ENCODE measurements at places on chromosomes 5 and 9. TPM values are rescaled to one million over a fixed set of nuclear protein-coding genes. Genes with fewer than 3 reads are reported as not detected.

Gene FAF2
- 23.0 TPM for total RNA-seq

DNA sequence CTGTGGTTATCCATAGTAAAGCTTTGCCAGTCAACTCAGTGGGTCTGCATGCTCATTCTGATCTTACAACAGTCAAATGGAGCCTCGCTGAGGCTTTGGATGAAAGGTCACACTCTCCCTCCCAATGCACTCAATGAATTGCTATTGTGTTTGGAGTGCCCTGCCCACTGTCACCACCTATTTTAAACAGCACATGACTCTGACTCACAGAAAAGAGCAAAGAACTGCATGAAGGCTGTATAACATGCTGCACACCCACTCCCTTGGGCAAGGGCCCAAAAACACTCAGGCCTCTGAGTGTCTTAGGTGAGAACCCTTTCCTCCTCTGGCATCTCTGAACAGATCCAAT is 118.7 kb upstream of the CCDC112 start:
- no peak for DNase-seq

Gene FBP1
- total RNA-seq = 6.6 TPM

- no peak for DNase-seq
Measured at GRCh38 chr9:77427256-77427927, 220.7 kb downstream of the GNA14 start.

- no peak for DNase-seq
Measured at GRCh38 chr5:135034963-135035677, 1.1 kb upstream of the PITX1 start.

Gene CDC25C
- not detected for total RNA-seq

Gene FOCAD
- total RNA-seq = 33.1 TPM

Gene EQTN
- total RNA-seq = not detected

- no peak for DNase-seq
Measured at GRCh38 chr9:109252291-109252690, 68.6 kb downstream of the EPB41L4B start.

DNA sequence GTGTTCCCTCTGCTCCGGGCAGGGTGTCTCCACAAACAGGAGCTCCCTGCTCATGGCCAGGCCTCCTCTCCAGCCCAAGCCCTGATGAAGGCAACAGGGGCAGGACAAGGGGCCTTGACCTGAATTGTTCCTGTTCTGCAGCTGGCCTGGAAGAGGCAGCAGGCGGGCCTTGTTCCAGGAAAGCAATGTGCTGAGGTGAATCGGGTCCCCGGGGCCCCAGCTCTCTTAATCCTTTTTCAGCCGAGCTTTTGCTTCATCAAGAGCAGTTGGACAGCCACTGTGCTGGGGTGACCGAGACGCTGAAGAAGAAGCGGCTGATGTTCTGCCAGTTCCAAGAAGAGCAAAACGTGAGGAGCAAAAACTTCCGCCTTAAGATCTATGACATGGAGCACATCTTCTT is 41.4 kb downstream of the CCDC180 start:
- DNase-seq = no peak

Gene IRX4
- not detected for total RNA-seq

DNA sequence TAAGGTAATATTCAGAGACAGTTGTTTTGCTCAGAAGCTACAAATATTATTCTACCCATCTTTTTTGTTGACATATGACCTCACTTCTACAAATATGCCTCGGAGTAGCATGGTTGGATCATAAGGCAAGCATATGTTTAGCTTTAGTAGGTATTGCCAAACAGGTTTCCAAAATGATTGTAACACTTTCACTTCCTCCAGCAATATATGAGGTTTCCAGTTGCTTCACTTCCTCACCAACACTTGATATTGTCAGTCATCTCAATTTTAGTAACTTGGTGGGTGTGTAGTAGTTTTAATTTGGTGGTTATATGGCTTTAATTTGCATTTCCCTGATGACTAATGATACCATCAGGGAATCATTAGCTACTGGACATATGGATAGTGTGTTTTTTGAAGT is 46.7 kb downstream of the TNFSF8 start:
- DNase-seq = no peak

- DNase-seq = no peak
Measured at GRCh38 chr9:91029650-91030361, 228.2 kb downstream of the SYK start.

Gene FAM221B
- total RNA-seq = not detected

DNA sequence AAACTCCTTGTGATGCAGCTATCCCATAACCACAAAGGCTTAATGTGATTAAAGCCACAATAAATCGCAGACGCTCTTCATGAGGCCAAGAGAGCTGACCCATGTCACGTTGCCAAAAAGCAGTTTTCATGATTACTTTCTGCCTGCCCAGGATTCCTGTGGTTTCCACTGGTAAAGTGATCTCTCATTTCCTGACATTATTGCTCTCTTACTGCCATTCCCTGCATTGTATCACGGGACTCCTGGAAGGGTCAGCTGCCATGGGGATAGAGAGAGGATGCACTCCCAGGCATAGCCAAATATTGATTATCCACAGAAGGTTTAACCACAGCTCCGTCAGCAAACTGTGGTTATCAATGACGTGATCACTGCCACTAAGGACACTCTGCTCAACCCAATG is 103.8 kb upstream of the SLC1A3 start:
- no peak for DNase-seq

DNA sequence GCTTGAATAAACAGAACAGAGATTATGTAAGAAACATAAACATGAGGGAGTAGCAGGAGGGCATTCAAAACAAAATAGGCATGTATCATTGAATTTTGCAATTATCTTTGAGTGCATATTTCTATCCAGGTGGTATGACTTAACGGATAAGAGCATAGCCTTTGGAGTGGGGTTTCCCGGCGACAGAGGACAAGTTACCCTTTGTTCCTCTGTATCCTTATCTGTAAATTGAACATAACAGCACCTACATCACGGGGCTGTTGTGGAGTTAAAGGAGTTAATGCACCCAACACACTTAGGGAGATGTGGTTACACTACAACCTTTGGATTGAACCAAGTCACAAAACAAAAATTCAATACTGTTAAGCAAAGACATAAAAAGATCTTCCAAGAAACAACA is 314.6 kb upstream of the KIF2A start:
- DNase-seq = no peak

GRCh38 chr5:137836997-137837396 is 30.7 kb upstream of the MYOT start:
- no peak for DNase-seq

Gene APBB3
- total RNA-seq = 31.3 TPM

Measured in thoracic aorta (tissue), 2 donors.